ENCODE measurements at places on chromosomes 2 and 18.

GRCh38 chr18:36728345-36728744 lies 100.5 kb downstream of the TPGS2 start:
- DNase-seq, result no peak

DNA sequence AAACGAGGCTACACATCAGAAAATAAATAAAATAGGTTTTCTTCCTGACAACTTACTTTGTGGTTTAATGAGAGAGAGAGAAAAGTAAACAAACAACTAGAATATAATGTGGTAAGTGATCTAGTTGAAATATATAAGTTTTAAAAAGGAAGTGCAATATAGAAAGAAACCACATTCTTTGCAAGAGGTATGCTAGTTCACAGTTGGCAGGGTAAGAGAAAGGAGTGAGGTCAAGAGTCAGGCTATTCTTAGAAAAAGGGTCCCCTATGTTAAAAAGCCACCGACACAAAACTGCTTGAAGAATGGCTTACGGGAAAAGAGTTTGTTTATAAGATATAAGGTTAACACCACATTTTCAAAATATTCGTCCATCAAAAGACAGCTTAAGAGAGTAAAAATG lies 462.1 kb downstream of the ERBB4 start:
- no peak for DNase-seq

- no peak for DNase-seq
Measured at GRCh38 chr18:58590254-58590653, 38.6 kb downstream of the ALPK2 start.

DNA sequence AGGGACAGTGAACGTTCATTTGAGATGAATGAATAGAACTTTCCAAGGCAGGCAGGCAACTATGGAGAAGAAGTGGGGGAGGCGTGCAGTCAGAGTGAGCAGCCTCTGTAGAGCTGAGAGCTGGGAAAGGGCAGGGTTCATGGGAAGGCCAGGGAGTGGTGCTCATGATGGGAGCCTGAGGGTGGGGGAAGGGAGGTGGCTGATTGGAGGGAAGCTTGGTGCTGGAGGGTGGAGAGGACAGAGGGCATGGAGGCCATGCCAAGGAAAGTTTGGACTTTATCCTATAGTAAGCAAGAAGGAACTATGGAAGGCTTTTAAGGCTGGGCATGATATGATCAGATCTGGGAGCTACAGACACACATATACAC lies 47.6 kb upstream of the LGALSL start:
- no peak for DNase-seq

DNA sequence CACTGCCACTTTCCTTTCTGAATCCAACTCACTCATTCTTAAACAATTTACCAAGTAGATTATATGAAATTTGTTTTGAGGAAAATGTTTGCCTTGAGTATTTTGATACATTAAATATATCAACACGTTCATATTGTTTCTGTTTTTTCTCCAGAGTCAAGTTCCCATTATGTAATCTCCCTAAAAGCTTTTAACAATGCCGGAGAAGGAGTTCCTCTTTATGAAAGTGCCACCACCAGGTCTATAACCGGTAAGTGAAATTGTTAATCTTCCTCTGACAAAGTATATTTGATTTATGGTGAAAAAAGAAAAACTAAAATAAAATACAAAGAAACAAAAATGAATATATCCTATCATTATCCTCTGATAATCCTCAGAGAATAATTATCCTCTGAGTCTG lies 838.6 kb downstream of the MBD2 start:
- no peak for DNase-seq

- no peak for DNase-seq
Measured at GRCh38 chr18:74148543-74149070, 284 bp downstream of the TIMM21 start.

Measured in GM18507 (cell line).